Hematopoietic multipotent progenitor cell treated with erythropoietin and hydrocortisone succinate and interleukin-3 and kit ligand, for 4 days (in vitro differentiated cells): ENCODE measurements at places on chromosomes 4 and X.
A peak's percentile ranks its signal among the peaks of the same experiment; 100 is the strongest.

DNA sequence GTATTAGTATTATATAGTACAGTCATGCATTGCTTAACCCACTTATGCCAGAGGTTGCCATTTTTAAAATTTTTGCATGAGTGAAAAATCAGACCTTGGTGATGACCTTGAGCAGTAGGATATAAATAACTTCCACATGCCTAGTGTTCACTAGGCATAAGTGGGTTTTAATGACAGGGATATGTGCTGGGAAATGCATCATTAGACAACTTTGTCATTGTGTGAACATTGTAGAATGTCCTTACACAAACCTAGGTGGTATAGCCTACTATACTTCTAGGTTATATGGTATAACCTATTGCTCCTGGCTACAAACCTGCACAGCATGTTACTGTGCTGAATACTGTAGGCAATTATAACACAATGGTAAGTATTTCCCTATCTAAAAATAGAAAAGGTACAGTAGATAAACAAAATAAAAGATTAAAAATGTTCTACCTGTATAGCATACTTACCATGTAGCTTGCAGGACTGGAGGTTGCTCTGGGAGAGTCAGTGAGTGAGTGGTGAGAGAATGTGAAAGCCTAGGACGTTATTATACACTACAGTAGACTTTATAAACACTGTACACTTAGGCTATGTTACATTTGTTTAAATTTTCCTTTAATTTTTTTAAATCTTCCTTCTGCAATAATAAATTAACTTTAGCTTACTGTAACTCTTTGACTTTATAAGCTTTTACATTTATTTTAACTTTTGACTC is 326.7 kb downstream of the ANK2 start:
- DNase-seq = no peak

- DNase-seq = no peak
These were observed 35.9 kb upstream of the MSANTD1 start for GRCh38 chr4:3213106-3213425.

GRCh38 chr4:83150653-83151330 is 36.3 kb upstream of the PLAC8 start:
- DNase-seq = no peak

- DNase-seq = no peak
These were observed 148.3 kb downstream of the MGST2 start for GRCh38 chr4:139813881-139814280.

DNA sequence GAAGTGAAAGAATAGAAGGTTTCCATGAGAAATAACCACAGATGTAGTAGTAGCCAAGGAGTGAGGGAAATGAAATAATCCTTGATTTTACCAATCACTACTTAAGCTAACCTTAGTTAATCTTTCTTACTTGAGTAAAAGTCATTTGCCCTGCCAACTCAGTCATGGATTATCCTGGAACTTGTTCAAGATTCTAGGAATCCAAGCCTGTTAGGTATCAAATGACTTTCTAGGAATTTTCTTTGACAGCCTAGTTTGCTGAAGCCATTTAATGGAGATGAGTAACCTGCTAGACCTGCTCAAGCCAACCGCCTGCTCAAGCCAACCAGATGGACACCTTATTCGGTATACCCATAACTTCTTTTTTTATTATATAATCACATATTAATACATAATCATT is 180.5 kb downstream of the KLHL13 start:
- no peak for DNase-seq

GRCh38 chr4:26081795-26082498 is 167.9 kb downstream of the SMIM20 start:
- peak; percentile 69 for DNase-seq

GRCh38 chr4:6960154-6960553 is 50.5 kb downstream of the TBC1D14 start:
- no peak for DNase-seq

- no peak for DNase-seq
These were observed 134.5 kb upstream of the IL15 start for GRCh38 chr4:141501931-141502330.

- DNase-seq = no peak
These were observed 89.3 kb downstream of the KLHL8 start for GRCh38 chr4:87130985-87131703.

- DNase-seq = no peak
These were observed 31.6 kb upstream of the CT47C1 start for GRCh38 chrX:119041175-119041574.

DNA sequence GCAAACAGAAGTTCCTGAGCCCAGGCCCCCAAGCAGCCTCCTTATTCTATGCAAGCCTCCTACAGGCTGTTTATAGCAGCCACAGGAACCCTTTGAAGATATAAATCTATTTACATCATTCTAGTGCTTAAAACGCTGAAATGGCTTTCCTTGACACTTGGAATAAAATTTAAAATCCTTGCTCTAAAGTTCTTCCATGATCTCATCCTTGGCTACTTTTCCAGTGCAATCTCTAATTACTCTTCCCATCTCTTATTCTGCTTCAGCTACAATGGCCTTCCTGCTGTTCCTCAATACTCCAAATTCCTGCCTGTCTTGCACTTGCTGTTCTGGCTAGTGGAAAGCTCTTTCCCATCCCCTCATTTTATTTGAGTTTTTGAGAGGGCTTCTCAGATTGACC is 634.2 kb upstream of the NR3C2 start:
- DNase-seq = no peak

DNA sequence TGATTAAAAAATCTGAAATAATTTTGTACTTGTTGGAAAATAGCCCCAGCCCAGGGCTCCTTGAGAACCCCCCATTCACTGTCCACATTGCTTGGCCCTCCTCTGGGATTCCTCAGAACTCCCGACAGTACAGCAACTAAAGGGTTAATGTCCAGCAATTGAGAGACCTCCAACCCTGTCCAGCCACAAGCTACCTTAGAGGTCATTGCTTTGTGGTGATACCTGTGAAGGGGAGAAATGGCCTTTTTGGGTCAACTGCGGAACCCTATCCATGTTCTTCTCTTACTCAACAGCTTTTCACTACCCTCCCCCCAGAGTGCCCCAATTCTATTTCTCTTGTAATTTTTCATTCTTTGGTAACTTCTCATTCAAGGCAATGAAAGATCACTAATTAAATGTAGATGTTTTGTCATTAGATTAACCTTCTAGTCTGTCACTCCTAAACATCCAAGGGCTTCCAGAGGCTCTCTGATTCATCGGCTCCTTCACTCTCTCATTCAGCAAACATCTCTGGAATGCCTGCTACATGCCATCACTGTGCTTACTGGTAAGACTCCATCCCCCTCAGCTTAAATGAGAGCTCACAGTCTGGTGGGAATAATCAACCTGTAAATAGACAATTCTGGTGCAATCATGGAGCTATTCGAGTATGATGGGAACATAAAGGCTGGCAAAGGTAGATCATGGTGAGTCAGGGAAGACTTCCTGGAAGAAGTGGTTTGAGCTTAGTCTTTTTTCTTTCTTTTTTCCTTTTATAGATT is 241.4 kb upstream of the PGRMC2 start:
- no peak for DNase-seq

DNA sequence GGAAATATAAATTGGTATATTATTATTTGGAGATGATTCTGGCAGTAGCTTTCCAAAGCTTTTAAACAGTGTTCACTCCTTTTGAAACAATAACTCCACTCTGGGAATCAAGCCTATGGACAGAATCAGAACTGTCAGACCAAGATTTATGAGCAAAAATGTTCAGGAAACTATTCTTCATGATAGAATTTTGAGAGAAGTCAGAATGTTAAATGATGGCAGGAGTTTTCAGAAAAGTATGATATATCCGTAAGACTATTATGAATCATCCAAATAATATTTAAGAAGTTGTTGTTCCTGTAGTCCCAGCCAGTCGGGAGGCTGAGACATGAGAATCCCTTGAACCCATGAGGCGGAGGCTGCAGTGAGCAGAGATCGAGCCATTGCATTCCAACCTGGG is 50.5 kb upstream of the ADGRG2 start:
- no peak for DNase-seq

DNA sequence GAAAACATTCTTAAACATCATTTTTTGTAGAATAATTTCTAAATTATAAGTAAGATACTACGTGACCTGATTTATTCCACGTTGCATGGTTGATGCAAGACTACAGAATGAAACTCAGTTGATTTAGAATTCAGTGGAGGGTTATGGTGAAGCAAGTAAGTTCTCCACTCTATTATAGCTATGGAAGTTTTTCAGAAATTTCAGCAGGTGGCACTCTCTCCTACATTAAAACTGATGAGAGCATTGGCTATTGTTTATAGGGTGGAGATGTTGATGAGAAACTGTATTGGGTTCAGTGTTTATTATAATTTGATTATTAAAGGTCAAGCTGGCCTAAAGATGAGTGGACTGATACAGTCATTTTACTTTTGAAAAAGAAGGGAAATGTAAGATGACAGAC is 88.0 kb downstream of the FNIP2 start:
- DNase-seq = peak; percentile 81
